Activated CD4-positive, CD25-positive, alpha-beta regulatory T cell treated with anti-CD3 and anti-CD28 coated beads, Interleukin-2, amount 50 U/mL, for 16 hours (primary cell): ENCODE measurements at places on chromosomes 12 and 14.
A peak's percentile ranks its signal among the peaks of the same experiment; 100 is the strongest.

GRCh38 chr12:10069976-10070375, 28.8 kb downstream of the CLEC1A start:
- DNase-seq: no peak

DNA sequence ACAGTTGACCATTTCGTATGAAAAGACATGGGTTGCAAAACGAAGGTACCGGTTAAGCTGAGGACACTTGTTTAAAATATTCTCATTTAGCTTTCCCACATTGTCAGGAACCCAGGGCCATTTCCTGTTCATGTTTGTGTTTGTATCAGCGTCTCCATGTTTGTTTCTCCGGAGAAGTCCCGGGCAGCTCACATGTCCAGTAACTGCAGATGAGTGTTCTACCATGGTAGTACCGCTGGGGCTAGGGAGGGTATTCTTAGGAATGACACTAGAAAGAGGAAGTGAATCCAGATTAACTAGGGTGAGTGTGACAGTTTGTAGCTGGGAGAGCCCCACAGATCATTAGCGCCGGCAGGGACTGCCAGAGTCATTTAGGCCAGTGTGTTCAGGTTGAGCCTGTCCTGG, 50.0 kb upstream of the EVL start:
- no peak for DNase-seq

- no peak for DNase-seq
Observed at GRCh38 chr14:67464377-67464776, 24.1 kb downstream of the TMEM229B start.

- no peak for DNase-seq
Observed at GRCh38 chr12:31929027-31929526, 30.1 kb upstream of the RESF1 start.

- no peak for DNase-seq
Observed at GRCh38 chr12:68633614-68634558, 23.2 kb downstream of the RAP1B start.

DNA sequence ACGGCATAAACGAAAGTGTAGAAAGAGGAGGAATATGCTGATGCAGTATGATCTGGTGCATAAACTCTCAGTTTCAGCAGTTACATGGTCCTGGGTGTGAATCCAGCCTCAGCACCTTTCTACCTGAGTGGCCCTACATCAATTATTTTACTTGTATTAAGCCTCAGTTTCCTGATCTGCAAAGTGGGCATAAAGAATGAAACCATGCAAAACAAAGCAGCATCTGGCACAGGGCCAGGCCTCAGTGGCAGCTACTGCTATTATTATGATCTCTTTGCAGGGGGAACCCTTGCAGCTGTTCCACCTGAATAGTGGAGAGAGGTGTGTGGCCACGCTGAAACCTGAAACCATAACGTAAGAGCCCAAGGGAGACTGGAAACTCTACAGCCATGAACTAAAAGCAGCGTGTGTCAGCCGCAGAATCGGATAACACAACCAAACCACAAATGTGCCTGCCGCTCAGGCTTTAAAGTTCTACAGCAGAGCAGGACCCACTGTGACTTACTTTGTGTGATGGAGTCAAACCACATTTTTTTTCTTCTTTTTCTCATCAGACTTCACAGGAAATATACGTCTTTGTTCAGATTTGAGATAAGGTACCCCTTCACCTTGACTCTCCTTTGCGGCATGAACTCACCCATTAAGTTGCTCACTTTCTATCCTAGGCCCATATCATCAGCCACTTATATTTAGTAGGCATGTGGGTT, 29.2 kb upstream of the FOS start:
- DNase-seq: peak; percentile 73
